Motor neuron (in vitro differentiated cells): ENCODE measurements at places on chromosomes 1 and 21. TPM values are rescaled to one million over a fixed set of nuclear protein-coding genes. Genes with fewer than 3 reads are reported as not detected.

AGT gene
- total RNA-seq: 0.27 and 0.31 TPM in 2 replicates

FCRL5 gene
- total RNA-seq: 1.8 TPM in 1 of 2 replicates, not detected in the other

DNA sequence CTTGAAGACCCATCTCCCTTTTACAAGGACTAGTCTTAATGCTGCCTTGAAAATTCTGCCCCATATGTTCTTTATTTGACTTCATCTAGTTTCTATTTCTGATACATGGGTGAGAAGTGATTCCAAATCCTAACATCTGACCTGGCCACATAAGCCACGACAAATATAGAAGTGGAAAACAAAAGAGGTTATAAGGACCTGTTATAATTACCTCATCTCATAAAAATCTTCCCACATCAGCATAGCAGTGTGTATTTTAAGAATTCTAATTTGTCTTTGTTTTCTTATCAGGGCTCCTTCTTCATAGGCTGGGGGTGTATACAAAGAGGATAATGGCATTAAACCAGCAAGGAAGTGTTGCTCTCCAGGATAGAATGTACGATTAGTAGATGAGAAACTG is 1007.4 kb downstream of the TTLL7 start:
- ATAC-seq: no peak

- ATAC-seq: no peak
Observed at GRCh38 chr1:155352631-155353030, 31.9 kb downstream of the RUSC1 start.

- no peak for ATAC-seq
Observed at GRCh38 chr1:56331207-56331891, 248.0 kb downstream of the PLPP3 start.

SLAMF9 gene
- not detected in 2 replicates for total RNA-seq

- no peak for ATAC-seq
Observed at GRCh38 chr1:10185759-10186158, 24.6 kb upstream of the KIF1B start.

DNA sequence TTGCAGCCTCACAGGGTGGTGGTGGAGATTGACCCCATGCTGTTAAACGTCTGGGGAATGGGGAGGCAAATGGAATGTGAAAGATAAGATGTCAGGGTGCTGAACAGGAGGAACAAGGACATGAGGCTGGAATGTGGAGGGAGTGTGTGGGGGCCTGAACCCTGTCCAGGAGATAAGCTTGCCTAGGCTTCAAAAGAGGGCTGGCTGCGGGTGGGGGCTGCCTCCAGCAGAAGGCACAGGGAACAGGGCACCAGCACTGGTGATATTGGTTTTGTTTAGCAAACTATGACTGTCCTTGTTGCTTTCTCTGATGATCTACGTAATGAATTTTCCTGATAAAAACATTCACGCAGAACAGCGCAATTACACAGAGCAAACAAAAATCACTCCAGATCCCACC is 52.4 kb upstream of the LRP8 start:
- ATAC-seq: no peak

DNA sequence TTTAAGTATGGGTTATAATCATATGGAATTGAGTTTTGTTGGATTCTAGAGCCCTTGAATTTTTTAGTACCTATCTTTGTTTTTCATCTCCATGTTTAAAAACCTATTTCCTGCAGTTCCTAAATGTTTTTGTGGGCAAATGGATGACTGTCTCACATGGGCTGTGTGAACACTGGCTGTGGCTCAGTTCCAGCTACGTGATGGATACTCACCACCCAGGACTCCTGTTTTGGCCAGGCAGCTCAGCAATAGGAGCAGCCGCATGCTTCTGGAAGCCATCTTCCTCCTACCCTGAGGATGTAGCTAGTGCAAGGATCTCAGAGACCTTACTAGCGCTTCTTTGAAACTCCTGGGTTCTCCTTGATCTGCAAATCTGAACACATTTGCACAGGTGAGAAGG is 2.8 kb downstream of the REG4 start:
- ATAC-seq: no peak

GRCh38 chr1:61979729-61980128 is 214.9 kb upstream of the L1TD1 start:
- ATAC-seq: no peak

LRRC7 gene
- total RNA-seq: 34.4 and 65.6 TPM in 2 replicates

FAM163A gene
- total RNA-seq: 4.3 TPM in 2 replicates

EDARADD gene
- 1.7 and 2.2 TPM in 2 replicates for total RNA-seq

DNA sequence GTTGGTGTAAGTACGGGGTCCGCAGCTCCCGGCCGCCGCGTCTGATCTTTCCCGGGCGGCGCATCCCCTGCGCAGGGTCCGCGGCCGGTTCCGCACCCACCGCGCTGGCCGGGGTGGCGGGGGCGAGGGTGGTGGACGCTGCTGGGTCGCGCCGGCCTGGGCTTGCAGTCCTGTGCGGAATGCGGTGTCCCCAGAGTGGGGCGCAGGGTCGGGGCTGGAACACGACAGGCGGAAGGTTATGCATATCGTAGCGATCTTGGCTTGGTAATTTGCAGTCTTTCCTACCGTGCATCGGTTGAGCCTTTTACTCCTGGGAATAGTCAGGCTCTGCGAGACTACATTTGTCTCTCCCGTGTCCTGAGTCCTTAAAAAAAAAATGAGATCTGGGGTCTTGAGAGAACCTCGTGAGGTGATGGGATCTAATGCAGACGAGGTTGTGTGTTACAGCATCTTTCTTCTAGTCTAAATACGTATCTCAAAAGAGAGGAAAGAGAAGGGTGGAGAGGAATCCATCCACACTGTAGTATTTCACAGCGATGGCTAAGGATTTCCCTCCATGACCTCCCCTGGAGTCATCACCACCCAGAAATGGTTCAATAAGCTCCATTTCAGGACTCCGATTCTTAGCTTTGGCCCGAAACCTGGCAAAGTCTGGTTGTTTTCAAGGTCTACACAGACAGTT is 572 bp downstream of the ATP1B1 start:
- peak; percentile 1 for ATAC-seq

DNA sequence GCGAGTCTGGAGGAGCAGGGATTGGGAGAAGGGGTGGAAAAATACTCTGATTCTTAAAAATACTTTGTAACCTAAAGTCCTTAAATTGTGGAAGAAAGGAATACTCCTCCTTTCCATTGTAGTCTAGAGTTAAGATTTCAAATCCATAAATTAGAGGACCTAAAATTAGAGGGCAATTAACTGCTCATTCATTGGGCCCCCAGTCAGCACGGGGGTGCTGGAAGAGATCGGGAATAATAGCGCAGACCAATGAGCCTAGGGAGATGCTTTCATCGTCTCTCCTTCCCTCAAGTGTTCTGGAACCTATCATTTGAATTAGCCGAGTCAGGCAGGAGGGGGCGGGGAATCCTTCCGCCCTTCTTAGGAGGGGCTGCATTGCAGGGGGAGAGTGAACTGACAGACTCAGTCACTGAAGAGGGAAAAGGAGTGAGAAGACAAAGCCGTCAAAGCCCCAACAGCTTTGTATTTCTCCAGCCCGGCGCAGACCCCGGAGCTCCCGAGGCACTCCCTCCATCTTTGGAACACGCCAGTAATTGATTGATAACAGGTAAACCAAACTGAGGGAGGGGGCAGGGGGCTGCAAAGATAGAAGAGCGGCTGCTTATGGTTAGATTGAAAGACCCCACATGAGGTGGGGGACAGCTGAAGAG is at the start of gene MLLT11:
MLLT11 (plus strand) TSS at position 391 of the 650 bp plus-strand sequence. CDS start 6,828 bp downstream, outside the sequence.
- ATAC-seq: peak; percentile 3

NR1I3 gene
- 1.5 and 5.0 TPM in 2 replicates for total RNA-seq

PDZK1IP1 gene
- 1.0 TPM in 1 of 2 replicates, not detected in the other for total RNA-seq

DNA sequence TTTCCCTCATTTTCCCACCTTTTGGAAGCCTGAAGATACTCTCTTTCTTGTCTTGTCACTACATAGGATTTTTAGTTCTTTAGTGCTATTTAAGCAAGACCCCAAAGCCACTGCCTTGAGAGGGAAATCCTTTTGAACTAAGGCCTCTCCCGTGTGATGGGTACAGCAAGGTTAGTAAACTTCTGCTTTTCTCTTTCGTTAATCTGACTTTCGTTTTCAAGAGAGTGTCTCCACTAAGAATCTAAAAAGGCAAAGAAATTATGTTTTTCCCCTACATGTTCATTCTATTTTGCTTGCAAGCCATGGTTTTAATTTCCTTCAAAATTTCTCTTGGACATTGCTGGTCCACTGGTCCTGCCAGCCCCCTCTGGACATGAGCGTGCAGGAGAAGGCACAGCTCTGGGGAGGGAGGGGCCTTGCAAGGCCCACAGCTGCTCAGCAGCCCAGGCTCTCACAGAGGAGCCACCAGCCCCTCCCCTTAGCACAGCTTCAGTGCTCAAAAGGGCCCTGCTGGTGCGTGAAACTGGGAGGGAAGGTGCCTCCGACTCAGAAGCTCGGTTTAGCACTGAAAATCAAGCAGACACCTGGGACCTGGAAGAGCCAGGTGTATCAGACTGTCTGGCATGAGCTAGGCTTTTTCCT is 210.9 kb upstream of the GALNT2 start:
- peak; percentile 68 for ATAC-seq

- ATAC-seq: no peak
Observed at GRCh38 chr1:7019510-7019909, 234.3 kb downstream of the CAMTA1 start.

TMEM52 gene
- total RNA-seq: 0.87 and 2.0 TPM in 2 replicates

BSND gene
- total RNA-seq: 0.15 and 0.38 TPM in 2 replicates

PLA2G2F gene
- total RNA-seq: 0.34 and 0.84 TPM in 2 replicates

OLFML3 gene
- total RNA-seq: 0.27 and 0.63 TPM in 2 replicates

ELF3 gene
- 0.78 and 1.5 TPM in 2 replicates for total RNA-seq

DNA sequence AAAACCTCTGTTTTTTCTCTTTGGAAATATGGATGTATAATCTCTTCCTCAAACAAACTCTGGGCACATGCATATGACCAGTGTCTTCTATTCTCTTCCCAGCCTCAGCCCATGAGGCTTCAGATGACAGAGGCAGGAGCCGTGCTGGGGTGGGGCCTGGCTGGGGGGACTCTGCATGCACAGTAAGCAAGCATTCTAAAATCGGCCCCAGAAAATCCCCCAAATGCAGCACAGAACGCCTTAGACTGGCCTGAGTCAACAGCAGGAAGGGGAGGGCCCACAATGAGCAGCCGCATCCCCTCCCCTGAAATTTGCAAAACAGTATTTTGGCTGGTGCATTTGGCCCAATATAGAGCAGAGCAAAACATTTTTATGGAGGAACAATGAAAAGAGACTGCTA is 47.8 kb downstream of the ITPKB start:
- peak; percentile 62 for ATAC-seq

DNA sequence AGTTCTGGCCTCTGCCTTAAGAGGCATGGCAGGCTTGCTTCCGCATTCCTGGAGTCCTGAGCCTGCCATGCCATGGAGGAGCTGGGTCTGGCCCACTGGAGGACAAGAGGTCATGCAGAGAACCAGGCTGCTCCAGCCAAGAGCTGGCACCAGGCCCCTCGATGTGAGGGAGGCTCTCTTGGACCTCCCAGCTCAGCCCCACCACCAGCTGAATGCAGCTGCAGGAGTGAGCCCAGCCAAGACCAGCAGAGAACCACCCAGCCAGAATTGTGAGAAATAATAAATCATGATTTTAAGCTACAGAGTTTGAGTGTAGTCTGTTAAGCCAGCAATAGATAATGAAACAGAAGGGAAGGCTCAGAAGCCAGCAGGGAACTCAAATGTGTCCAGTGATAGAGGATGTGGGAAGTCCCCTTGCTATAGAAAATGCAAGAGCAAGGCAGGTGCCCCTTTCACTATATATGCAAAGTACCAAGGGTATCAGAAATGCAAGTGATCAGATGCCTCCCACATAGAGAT is 118.4 kb downstream of the HIVEP3 start:
- peak; percentile 19 for ATAC-seq

DNA sequence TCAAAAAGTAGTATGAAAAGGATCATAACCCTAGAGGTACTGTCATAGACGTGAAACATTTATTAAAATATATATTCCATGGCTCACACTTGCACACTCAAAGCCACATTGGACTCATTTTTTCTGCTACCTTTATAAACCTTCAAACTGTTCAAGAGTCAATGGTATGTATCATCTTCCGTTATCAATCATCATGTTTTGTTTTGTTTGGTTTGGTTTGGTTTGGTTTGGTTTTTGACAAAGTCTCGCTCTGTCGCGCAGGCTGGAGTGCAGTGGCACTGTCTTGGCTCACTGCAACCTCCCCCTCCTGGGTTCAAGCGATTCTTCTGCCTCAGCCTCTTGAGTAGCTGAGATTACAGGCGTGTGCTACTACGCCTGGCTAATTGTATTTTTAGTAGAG is 1.8 kb downstream of the IFNAR2 start:
- ATAC-seq: no peak

GRCh38 chr1:31437433-31438037 is 24.5 kb downstream of the SERINC2 start:
- no peak for ATAC-seq

DNA sequence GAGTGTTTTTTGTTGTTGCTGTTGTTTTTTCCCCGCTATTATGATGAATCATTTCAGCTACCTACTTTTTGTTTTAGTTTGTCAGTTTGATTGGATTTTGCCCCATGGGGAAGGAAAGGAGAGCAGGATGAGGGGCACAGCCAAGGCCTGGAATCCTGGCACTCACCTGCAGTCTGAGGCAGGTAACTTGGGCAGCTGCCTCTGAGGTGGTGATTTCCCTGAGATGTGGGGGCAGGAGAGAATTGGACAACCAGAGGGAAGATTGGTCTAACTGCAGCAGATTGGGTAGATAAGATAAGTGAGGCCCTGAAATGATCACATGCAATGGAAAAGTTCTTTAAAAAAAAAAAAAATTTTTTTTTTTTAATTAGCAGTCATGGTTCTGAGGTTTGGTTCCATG is 1.5 kb upstream of the LAX1 start:
- ATAC-seq: no peak

DNA sequence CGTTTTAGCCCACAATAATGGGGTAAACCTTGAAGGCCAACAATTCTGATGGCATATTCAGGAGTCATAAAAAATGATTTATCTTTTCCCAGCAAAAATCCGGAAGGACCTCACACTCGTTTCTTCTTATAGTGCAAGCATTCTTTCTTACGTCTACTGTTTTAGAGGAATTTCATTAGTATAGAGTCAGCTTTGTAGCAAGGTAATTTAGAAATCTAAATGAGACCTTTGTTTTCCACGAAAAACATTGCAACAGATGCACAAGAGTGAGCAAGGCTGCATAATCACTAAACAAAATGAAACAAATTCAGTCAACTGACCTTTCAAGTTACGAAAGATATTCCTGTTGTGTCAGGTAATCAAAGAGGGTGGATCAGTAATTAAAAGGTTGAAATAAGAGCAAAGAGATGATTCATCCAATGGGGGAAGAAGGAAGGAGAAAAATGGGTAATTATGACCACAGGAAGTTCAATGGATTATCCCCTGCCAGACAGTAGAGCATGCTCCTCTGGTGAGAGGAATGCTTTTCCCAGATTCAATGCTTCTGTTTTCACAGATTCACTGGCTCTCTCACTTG is 560 bp upstream of the CSDE1 start:
- no peak for ATAC-seq

DNA sequence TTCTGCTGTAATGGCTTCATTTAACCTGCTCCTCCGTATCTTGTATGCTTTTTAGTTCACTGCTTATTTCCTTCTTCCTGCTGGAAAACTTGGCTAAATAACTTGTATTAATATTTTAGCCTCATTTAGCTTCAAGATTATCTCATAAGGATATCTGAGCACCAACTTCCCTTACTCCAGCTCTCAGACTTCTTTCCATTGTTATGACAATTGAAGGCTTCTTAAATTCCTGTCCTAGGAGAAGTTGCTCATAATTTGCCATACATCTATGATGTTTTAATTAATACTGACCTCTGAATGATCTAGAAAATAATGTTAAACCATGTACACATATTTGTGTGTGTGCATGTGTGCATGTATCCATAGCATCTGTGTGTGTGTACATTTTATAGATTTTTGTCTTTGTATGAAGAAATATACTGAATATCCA is 1524.4 kb upstream of the TPTE start:
- ATAC-seq: no peak

MAP1LC3C gene
- 4.5 and 4.8 TPM in 2 replicates for total RNA-seq

- ATAC-seq: no peak
Observed at GRCh38 chr1:2587071-2587859, 688 bp downstream of the PRXL2B start.
